ENCODE measurements at places on chromosomes 5 and 9.

- DNase-seq: no peak
Measured at GRCh38 chr5:1360861-1361260, 16.0 kb upstream of the CLPTM1L start.

DNA sequence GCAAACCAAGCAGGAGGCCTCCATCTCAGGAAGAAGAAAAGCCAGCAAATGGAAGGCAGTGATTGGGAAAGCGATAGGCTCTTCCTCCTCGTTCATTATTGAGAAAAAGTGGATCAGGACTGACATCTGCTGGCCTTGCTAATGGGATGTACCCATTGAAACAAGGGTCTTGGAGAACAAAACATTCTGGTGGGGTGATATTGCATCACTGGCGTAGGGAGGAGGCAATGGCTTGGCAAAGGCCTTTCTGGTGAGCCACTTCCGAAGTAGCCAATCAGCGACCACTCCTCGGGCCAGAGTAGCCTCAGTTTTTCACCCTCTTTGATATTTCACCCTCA is 86.7 kb upstream of the NFIB start:
- no peak for DNase-seq

DNA sequence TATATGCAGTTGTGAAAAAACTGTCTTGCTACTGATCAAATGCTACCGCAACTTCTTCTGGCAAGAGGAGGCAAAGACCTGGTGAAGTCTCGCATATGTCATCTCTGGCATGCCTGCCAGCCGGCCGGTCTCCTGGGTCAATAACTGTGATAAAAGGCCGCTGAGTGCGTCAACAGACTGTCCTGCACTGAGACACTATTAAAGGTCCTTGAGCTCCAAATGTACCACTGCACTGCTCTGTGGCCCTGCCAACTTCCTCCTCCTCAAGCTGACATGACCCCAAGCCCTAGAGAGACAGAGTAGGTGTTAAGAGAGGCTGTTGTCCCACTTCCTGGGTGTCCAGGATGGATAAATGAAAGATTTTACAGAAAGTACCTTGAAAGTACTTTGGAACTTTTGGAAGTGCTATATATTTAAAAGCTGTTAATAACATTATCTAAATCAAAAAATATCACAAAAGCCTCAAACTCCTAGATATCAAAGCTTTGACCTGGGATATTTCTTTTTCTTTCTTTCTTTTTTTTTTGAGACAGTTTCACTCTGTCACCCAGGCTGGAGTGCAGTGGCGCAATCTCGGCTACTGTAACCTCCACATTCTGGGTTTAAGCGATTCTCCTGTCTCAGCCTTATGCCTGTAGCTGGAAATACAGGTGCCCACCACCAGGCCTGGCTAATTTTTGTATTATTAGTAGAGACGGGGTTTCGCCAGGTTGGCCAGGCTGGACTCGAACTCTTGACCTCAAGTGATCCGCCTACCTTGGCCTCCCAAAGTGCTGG is 31.5 kb downstream of the RAPGEF1 start:
- peak; percentile 80 for DNase-seq

GRCh38 chr9:74083681-74084433 is 413.3 kb upstream of the RORB start:
- no peak for DNase-seq

GRCh38 chr9:17422994-17423680 is 155.7 kb upstream of the SH3GL2 start:
- DNase-seq: no peak

DNA sequence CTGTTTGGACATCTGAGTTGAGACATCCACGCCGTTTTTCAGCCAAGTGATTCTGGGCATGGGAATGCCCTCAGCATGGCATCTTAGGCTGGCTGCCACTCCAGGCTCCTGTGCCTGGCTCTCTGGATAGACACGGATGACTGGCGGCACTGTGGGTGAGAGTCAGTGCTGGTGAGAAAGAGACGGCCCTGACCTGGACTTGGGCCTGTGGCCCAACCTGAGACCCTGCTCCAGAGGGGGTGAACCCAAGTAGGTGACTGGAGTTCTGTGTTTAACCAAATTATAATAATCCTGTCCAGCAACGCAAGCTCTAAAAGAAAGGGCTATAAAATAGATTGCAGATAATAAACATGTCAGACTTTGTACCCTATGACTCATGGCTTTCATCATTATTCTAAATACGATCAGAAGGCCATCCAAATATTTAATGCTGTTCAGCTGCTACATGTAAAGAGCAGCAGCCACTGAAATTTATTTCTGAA is 173.9 kb downstream of the HSPA4 start:
- no peak for DNase-seq

DNA sequence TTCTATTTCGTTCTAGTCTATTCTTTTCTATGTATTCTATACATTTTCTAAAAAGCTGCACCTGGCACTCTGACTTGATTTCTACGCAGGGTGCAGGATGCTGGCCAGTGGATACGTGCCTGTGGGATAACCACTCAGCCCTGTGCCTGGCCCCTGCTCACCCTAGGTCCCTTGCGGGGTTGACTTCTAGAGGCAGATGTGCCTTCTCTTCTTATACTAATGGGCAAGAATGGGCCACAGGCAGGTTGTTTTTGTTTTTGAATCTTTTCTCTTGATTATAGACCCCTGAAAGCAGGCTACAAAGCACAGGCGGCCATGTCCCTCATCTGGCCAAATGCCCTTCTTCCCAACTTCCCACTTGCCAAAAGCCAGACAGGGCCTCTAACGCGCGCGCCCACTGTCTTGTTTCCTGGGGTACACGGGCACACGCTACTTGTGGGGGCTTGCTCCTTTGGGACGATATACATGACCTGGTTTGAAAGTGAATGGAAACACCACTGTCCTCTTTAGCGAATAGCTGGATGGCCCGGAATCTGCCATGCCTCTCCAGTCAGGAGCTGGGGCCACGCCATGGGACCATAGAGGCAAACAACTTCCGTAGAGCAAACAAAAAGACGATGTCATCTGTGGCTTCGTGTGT is 162.7 kb upstream of the IRX2 start:
- no peak for DNase-seq

DNA sequence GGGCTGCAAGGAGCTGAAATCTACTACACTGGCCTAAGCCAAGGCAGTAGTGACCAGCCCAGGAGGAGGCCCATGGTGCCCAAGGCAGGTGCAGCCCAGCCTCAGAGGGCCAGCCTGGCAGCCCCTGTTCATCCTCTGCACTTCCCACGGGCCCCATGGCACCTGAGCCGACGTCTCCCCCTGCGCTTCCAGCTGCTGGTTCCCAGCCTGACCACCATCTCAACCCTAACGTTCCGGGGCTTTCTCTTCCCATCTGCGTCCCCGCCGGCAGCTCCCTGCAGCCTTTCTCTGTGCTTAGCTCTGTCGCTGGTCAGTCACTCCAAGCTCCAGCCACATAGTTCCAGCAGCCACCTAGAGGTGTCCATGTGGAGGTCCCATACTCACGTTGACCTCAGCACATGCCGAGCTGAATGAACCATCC is 105.5 kb upstream of the LMX1B start:
- DNase-seq: no peak

DNA sequence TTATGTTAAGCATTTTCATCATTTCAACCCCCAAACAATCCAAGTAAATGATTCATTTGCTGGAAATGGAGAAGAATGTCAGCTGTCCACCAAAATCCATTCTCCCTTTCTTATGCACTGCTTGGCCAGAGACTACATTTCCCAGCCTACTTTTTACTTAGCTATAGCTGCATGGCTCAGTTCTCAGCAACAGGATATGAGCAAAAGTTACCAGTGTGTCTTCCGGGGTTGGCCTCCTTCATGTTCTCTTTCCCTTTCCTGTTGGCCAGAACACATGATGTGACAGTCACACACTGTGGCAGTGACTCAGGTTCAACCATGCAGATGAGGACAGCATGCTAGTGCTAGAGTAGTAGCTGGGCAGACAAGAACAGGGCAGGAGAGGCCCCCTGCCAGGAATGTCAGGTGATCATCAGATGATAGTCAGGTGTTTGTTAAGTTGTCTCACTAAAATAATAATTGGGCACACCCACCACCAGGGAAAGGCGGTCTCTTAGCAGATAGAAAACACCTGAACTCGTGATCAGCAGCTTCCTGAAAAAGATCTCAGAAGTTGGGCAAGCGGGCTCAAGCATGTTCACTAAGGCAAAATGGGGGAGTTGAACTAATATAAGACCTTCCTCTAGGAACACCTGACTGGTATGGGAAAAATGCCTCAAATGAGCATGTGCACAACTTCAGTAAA is 12.2 kb downstream of the GPR150 start:
- peak; percentile 87 for DNase-seq

Measured in inflammatory macrophage (primary cell).